ENCODE measurements at places on chromosomes 2 and 18.

GRCh38 chr18:68679528-68679927 is 35.4 kb downstream of the TMX3 start:
- no peak for DNase-seq

- no peak for DNase-seq
Measured at GRCh38 chr2:235070063-235070706, 118.4 kb downstream of the SH3BP4 start.

GRCh38 chr2:232502911-232503808 is 15.5 kb upstream of the ECEL1 start:
- peak; percentile 17 for DNase-seq

- no peak for DNase-seq
Measured at GRCh38 chr18:45517181-45517741, 98.0 kb upstream of the SLC14A2 start.

DNA sequence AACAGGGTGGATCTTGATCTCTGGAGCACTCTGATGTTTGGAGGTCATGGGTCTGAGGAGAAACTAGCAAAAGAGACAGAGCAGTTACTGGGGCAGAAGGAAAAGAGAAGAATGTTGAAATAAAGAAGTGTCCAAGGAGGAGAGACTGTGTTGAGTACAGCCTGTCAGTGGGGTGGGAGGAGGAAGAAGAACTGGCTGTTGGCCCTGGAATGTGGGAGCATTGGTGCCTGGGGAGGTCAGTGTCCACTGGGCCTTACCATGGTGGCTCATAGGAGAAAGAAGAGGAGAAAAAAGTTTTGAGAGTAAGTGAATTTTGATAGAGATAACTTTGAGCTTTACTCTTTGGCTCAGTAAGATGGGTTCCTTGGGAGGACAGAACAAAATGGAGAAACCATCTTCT is 499.0 kb downstream of the TXNL1 start:
- no peak for DNase-seq

GRCh38 chr2:150610670-150611279 is 123.3 kb upstream of the RND3 start:
- no peak for DNase-seq

- DNase-seq = no peak
Measured at GRCh38 chr2:225207043-225207442, 164.8 kb upstream of the DOCK10 start.

DNA sequence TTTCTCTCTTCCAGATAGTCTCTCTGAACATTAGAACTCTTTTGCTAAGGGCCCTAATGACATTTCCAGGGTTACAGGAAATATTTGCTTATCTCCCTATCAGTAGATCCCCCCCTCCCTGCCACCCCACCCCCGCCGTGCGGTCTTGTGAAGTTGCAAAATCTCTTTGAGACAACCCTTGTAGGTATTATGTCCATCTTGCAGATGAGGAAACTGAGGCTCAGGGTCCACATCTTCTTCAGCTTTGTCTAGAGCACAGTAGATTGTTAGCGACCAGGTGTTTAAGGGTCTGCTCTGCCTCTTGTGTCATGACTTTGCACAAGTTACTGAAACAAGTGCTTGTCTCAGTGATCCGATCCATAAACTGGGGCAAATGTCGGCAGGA is 65.8 kb upstream of the GATA6 start:
- DNase-seq = no peak

- DNase-seq = no peak
Measured at GRCh38 chr2:24507549-24507948, 16.5 kb downstream of the NCOA1 start.

DNA sequence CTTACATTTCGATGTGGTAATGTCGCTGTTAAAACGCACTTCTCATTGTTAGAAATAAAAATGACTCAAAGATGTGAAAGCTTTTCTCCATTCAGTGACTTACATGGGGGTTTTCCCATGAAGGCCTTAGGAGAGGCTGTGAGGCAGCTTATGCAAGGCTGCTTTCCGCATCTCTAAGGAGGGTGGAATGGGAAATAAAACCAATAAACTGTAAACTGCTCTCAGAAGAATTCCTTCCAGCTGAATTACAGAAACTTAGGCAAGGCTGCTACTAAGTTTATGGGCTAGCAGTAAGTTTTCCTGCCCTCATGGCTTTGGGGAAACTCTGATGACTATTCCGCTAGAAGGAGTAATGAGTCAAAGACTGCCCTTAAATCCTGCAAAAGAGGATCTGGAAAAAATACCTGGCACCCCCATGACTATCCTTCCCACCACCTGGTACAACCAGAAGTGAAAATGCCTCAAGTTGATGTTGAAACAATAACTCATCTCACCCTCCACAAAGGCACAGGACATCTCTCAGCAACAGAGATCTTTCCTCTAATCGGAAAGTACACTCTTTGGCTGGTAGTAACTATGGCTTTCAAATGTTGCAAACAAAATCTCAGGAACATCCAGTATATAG is 97.7 kb upstream of the SMAD7 start:
- no peak for DNase-seq

DNA sequence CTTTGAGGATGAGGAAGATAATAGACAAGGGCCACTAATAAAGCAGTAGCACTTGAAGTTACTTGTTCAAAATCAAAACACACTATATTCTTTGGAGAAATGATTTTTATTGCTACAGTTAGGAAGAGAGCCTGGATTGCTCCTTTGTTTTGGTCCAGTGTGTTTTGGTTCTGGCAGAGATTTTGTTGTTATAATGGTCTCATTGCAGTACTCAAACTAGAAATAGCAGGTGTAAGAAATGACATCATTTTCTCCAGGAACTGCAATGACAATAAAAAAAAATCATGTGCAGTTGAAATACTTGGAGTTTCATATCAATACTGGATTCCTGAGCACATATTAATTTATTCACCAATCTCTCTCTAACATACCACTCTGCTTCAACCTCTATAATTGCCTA is 490.3 kb downstream of the CCDC85A start:
- DNase-seq = no peak

DNA sequence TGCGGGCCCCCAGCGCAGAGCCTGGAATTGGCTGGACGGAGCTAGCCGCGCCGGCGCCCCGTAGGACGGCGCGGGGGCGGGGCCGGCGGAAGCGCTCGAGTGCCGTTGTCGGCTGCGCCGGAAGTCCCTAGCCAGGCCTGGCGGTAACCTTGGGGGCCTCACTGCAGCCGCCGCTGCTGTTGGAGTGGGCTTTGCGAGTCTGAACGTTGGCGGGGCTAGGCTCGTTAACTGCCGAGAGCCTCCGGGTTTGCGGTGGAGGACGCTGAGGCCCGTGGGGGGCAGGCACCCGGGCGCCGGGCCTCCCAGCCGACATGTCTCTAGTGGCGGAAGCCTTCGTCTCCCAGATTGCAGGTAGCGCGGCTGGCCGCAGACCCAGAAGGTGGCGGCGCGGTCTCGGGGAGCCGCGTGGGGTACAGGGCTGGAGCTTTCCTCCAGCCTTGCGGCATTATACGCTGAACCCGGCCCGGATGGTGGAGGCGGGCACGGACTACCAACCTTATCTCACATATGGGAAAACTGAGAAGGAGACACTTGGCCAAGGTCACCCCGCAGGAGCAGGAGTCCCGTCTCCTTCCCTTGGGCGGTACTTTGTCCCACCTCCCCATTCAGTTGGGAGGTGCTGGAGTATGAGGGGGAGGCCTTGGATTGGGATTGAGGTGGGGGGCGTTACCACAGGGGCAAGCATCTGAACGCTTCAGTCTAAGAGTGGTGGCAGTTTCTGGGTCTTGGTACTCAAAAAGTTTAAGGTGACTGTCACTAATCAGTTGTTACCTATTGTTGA is at the start of gene MTX2:
MTX2 (plus strand) TSS at position 124 of the 781 bp plus-strand sequence; CDS start at position 312, 188 bp downstream.
- peak; percentile 12 for DNase-seq

GRCh38 chr2:197888321-197888720 is 83.9 kb downstream of the PLCL1 start:
- no peak for DNase-seq

- no peak for DNase-seq
Measured at GRCh38 chr2:168201584-168202116, 45.7 kb downstream of the STK39 start.

- DNase-seq = no peak
Measured at GRCh38 chr18:23471486-23471885, 18.4 kb downstream of the RIOK3 start.

DNA sequence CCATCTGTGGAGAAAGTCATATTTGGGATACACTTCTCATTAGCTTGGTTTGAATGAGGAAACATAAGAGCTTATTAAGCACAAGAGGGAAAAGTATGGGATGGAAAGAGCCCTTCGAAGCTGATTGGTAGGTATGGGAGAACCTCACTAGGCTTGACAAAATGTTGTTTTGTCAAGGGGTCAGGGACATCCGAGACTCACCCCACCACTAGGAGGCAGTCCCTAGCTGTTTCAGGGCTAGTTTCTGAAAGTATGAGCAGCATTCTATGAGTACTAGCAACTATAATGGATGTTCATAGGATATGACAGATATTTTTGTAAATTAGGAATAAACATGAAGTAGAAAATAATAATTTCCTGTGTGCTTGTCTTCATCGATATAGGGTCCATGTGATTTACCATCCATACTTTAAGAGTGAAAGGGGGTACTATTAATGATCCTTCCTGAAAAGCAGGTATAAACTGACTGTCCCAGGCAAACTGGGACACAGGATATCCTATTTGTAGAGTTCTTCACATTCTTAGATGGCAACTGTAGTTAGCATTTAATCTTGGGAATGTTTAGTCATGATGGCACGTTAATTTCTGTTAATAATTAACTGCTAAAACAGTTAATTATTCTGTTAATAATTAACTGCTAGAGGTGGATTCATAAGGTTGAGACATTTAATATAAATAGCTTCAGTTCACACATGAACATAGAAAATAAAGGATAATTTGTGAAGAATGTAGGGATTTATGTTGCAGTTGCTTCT is 28.4 kb downstream of the OTX1 start:
- no peak for DNase-seq

- no peak for DNase-seq
Measured at GRCh38 chr2:207417301-207417718, 112.5 kb upstream of the CREB1 start.

- no peak for DNase-seq
Measured at GRCh38 chr18:13284330-13285027, 65.9 kb downstream of the LDLRAD4 start.

DNA sequence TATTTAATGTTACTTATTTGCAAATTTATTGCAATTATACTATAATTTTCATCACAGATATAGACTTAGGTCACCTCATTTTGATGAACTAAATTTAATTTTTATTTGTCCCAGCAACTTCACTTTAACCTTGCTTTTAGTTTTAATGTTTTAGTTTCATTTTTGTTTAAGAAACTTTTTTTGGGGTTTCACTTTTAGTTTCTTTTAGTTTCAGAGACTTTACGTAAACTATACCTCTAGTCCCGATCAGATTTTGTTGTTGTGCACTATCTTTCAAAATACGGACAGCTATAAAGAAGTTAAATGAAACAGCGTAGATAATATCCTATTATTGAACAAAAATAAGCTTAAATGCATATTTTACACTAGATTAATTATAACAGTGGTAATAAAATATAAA is 460.5 kb downstream of the ERBB4 start:
- DNase-seq = no peak

DNA sequence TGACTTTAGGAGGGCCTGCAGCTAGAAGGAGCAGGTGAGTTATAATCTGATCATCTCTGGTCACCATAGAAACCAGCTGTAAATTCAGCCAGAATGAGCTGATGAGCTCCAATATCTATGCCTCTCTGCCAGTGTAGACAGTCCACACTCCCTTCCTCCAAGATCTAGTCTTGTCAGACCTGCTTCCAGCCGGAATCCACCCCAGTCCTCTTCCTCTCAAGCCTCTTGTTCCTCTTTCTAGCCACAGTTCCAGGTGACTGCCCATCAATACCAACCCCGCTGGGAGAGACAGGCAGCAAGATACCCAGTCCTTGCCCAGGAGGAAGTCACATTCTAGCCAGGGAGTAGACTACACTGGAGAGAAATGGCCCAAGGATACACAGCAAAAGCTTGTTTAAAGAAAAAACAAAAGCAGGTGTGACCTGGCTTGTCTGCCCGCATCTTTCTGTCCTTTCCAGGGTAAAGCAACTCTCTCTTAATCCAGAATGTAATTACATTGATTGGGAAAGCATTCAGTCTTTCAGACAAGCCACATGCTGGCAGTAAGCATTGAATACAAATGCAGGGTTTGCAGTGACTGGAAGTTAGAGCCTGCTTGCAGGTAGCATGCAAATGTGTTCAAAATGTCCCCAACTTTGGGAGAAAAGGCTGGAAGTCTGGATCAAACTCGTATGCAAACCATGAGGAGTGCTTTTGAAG is 9.0 kb upstream of the SLC35F6 start:
- DNase-seq = no peak

- no peak for DNase-seq
Measured at GRCh38 chr2:70615222-70615621, 61.6 kb upstream of the TGFA start.

- no peak for DNase-seq
Measured at GRCh38 chr2:183172220-183172887, 48.1 kb downstream of the NUP35 start.

DNA sequence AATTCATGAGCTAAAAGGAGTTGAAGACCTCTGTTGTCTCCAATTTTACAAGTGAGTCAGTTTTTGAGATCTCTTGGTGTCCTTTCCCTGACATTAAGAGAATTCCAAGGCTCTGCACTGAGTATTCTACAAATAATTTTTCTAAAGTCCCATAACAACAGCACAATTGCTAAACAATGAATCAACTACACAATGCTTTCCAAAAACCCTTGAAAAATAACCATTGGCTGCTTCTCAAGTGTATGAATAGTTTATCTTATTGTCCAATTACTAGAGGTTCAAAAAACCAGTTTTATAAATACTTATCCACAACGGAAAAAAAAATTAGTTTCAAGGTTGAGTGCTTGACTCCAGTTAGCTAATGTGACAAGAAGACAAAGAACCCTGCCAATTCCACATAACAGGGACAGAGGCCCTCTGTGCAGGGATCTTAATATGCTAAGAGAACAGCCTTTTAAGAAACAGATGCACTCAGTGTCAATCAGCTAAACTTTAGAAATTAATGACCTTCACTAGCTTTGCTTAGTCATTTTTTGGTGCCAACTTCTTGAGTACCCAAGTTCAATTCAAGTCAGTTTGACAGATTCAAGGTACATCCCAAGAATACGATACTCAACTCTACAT is 266.6 kb upstream of the CYP26B1 start:
- DNase-seq = no peak

DNA sequence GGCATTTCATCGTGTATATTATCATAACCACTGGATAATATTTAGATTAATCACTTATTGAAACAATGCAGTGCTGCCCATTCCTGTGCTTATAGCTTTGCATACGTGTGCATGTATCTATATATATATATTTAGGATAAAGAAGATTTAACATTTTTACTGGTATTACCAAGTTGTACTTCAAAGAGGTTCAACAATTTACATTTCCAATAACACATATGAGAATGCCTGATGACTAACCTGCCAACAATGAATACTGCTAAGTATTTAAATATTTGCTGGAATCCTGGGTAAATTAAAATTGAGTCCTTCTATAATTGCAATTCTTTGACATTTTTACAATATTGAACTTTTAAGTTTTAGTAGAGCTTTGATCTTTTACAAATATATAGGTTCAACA is 111.4 kb downstream of the SLC39A10 start:
- DNase-seq = no peak

All from activated CD8-positive, alpha-beta memory T cell treated with anti-CD3 and anti-CD28 coated beads for 1 hour (primary cell).